ENCODE measurements at places on chromosomes 2 and 18.

DNA sequence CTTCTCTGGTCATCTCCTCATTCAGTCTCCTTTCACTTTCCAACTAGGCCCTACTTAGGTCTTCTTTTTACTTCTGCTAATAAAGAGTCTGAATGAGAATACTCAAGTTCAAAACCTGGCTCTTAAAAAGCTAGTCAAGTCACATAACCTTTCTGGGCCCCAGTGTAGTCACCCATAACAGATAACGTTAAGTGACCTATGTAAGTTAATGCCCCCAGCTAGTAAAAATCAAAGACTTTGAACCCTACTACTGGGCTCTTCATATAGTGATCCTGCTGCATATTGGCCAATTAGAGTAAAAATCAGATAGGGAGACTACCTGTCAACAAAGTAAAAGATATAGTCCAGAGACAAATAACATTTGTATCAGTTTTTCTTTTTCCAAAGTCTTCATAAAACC, 17.7 kb downstream of the ARL5A start:
- no peak for DNase-seq

GRCh38 chr2:112023707-112024106, 31.4 kb upstream of the TMEM87B start:
- no peak for DNase-seq

DNA sequence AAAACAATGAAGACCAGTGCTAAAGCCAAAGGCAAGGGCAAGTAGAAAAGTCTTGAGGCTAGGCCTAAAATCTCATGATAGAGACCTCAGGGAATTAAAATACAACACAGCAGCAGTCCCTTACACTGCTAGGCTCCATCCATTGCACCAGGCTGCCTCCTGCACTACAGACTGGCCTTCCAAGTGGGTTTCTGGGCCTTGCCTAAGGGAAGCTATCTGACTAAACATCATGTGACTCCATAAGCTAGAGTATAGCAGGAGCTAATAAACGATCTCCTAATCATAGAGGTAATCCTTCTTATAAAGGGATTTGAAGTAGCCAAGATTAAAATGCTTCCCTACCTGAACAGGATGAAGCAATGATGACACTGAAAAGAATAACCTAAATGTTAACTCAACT, 77.6 kb upstream of the NFU1 start:
- DNase-seq = no peak

DNA sequence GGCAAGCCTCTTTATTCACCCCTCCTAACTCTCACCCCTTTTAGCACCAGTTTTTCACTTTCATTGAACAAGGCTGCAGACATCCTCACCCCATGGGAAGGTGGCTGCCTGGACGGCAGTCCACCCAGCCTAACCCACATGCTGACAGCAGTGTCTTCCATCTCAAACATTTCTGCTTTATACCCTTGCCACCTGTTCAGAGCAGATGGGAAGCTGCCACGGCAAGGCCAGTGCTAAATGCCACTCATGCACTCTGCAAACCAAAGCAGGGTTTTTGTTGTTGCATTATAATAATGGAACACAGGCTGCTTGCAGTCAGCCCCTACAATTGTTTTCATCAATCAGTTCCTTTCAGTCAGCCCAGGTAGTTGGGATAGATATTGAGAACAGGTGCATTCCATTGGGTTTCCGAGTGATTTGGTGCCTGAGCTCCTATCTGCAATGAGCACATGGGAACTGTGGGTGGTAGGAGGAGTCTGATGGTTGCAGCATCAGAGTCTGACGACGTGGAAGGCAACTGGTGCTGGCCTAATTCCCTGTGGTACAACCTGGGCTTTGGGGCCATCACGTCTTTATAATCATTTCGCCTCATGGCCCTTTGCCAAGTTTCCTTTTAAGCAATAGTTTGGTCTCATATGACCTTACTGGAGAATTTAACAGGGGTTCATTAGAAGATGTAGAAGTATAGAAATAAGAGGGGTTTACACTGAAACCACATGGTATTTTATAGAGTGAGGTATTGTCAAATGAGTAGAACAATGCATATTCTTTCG, 252.5 kb upstream of the SP5 start:
- DNase-seq = no peak

DNA sequence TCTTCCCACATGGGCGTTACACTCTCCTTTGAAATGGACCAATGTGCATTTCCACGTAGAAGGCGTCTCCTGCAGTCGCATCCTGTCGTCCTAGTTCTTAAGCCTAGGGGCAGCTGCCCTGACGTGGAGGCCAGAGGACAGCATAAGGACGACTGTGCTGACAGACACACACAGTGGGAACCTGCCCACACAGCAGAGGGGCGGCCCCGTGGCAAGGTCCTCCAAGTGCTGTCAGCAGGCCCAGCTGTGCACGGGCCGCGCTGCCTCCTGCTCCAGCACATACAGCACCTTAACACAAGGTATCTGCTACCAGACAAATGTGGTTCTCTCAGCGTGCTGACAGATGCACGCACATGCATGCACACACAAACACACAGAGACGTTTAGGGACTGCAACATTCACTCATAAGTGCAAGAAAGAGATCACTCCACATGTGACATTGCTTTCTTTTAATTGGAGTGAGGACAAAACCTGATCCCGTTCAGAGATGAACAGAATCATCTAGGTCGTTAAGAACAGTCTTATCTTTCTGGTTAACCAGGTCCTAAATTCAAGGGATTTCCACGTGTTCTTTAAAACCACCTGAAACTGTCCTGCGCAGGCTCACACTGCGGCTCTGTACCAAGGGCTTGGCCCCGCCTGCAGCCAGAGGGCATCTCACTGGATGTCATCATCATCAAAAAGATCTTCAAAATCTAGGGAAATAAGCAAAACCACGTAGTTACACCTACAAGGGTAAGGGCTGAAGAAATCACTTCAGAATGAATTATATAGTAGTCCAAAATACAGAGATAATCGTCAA, 5.5 kb downstream of the COPS9 start:
- DNase-seq = no peak

GRCh38 chr2:35606394-35606793, 749.2 kb upstream of the CRIM1 start:
- DNase-seq = no peak

GRCh38 chr2:161997916-161998471, 76.0 kb downstream of the DPP4 start:
- no peak for DNase-seq

DNA sequence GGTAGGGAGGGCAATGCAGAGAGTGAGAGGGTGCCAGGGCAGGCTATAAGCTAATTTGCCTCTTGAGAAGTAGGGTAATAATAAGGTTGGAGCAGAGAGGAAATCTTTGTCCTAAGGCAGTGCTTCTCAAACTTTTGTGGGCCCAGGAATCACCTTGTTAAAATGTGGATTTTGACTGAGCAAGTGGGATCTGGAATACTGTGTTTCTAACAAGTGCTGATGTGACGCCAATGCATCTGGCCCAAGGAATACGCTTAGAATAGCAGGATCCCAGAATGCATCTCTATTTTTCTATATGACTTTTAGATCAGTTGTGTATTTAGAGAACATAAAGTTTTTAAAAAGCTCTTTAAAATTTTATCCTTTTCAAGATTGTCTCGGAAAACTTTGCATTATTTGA, 29.7 kb upstream of the GTF2A1L start:
- no peak for DNase-seq

DNA sequence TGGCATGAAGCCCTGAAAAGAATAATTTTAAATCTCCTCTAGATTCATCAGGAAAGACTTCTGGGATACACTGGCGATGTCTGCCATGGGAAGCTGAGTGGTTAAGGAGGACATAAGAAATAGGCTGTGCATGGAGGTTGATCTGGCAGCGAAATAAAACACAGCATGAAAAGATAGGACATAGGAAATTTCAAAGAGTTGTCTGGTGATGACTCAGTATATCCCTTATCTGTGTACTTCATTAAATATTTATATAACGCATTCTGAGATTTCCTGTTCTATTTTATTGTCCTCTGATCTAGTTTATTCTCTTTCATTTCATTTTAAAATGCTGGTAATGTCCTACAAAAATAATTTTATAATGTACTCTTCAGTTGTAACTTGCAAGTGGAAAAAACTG, 1337.3 kb upstream of the DDX18 start:
- DNase-seq = no peak

- DNase-seq = no peak
Measured at GRCh38 chr18:24246143-24246542, 107.3 kb downstream of the CABYR start.

- no peak for DNase-seq
Measured at GRCh38 chr2:239597216-239597615, 196.4 kb upstream of the HDAC4 start.

DNA sequence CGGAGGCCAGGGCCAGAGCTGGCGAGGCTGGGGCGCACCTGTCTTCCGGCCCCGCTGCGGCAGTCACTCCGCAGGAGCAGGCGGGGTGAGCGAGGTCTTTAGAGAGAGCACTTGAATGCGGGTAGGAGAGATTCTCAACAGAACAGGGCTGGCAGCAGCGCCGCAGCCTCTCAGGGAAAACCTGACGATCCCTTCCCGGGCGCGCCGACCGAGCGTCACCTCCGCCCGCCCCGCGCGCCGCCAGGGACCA, 526 bp downstream of the PRKRA start:
- no peak for DNase-seq

DNA sequence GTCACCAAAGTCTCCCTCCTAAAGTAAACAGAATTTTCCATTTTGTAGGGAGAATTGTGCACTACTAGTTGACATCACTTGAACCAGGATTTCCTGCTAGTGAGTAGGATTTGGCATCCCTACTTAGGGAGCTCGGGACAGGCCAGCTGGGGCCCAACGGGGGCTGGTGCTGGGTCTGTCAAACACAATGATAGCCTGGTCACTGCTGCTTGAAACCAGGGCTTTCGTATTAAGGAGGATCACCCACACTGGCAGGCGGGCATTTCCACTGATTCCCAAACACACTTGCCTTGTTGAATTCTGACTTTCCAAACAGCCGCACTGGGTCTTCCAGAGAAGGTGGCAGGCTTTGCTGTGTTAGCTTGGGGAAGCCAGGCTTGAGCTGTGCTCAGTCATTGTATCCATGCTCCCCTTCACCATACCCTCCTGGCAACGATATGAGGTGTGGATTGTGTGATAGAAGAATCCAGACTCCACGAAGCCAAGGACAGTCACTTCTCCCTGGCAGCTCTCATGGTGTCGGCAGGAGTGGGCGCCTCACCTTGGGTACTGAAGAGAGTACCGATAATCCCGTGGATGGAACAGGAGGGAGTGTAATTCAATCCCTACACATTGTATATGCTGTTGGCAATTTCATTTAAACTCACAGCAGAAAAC, 7.5 kb downstream of the GDF7 start:
- DNase-seq = no peak

GRCh38 chr18:7789856-7790552, 222.9 kb downstream of the PTPRM start:
- DNase-seq = no peak

DNA sequence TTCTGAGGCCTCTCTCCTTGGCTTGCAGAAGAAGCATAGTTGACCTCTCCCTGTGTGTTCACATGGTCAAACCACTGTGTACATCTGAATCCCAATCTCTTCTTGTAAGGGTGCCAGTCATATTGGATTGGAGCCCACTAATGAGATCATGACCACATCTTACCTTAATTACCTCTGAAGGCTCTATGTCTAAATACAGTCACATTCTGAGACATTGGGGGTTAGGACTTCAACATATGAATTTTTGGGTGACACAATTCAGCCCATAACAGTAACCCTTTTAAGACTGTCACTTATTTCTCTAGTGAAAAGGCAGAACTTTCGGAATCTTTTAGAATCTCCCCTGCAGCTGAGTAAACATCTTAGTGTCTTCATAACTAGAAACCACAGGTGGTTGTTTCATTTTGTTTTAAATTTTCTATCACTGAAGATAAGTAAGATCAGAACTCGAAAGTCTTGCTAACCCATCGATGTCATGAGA, 33.3 kb downstream of the BMP10 start:
- no peak for DNase-seq

DNA sequence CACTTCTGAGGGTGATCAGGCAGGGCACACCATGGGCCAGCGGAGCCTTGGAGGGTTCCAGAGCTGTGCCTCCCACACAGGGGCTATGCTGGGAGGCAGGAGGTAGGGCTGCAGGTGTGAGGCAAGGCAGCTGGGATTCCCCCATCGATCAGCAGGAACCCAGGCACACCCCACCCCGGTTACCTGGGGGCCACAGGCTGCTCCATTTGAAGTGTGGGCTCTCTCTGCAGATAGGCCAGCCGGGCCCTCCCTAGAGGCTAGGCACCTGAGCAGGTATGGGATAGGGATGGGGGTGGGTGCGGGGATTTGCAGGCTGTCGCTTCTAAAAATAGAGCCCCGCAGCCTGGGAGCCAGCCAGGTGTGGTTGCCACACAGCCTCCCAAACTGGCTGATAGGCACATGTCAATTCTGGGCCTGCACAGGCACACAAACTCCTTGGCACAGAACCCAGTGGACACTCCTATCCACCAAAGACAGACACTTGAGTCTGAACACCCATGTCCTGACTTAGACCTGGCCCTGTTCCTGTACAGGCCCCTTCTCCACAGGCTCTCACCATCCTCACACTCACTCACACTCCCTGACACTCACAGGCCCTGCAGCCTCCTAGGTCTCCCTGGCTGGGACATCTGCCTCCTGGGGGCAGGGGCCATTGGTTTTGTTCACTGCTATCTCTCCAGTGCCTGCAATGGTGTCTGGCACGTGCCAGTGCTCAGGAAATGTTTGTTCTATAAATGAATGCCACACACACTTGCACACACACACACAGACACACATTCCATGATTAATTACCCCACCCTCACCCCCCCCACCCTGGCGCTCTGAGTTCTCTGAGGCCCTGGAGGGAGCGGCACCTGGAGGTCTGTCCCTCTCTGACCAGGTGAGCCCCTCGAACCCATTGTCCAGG, 73.4 kb downstream of the ZFP36L2 start:
- no peak for DNase-seq

DNA sequence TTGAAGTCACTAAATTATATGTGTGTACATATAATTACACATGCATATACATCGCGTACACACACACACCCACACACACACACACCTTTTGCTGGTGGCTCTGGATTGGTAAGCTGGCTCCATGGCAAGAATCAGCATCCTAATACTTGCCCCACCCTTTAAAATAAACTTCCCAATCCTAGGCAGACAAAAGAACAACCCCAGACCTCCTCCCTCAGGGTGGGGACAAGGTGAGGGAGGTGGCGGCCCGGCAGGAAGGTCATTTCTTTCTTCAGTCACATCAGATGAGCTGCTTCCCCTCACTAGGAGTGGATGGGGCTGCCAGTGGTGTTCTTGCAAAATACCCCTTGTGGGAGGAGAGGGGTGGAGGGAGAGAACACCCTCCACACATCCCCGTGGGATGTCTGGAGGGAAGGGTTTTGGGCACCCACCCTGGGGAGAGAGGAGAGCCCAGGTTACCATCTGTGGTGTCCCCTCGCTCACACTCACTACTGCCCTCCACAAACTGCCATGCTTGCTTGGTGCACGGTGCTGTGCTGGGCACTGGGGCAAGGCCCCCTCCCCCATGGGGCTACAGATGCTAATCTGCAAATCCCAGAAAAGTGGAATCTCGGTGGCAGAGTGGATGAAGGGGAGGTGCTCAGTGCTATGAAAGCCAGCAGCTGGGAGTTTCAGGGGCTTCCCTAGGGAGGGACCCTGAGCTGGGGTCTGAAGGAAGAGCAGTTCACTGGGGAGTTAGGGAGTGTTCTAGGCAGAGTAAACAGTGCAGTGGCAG, 64.0 kb downstream of the ODC1 start:
- no peak for DNase-seq

Data from HS-5 (cell line).